ENCODE measurements at places on chromosomes 16 and 17.

DNA sequence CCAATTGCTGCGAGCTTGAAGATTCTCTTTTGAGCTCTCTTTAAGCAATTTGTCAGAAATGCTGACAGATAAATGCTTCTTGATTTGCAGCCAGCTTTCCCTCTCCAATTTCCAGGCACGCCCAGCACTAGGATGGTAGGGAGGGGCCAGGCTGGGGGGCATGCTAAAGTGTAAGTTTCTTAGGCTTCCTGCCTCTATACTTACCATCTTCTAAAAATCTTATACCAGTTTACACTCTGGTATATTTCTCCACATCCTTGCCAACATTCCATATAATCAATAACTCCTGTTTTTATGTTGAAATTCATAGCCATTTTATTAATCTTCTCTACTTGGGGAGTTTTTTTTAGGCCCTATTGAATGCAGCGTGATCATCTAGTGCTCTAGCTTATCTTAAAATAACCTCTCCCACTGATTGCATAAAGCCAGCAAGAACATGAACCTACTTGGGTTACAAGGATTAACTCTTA lies 17.5 kb downstream of the ACSF2 start:
- no peak for DNase-seq

DNA sequence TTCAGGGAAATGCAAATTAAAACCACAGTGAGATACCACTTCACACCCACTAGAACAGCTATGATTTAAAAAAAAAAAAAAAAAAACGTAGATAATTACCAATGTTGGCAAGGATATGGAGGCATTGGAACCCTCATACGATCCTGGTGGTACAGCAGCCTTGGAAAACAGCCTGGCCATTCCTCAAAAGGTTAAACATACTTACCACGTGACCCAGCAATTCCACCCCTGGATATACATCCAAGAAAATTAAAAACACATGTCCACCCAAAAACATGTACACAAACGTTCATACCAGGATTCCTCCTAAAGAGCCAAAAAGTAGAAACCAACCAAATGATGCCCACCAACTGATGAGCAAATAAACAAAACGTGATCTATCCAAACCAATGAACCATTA lies 68.1 kb downstream of the GAS7 start:
- DNase-seq = no peak

- no peak for DNase-seq
Observed at GRCh38 chr16:89048871-89049422, 44.7 kb upstream of the ACSF3 start.

DNA sequence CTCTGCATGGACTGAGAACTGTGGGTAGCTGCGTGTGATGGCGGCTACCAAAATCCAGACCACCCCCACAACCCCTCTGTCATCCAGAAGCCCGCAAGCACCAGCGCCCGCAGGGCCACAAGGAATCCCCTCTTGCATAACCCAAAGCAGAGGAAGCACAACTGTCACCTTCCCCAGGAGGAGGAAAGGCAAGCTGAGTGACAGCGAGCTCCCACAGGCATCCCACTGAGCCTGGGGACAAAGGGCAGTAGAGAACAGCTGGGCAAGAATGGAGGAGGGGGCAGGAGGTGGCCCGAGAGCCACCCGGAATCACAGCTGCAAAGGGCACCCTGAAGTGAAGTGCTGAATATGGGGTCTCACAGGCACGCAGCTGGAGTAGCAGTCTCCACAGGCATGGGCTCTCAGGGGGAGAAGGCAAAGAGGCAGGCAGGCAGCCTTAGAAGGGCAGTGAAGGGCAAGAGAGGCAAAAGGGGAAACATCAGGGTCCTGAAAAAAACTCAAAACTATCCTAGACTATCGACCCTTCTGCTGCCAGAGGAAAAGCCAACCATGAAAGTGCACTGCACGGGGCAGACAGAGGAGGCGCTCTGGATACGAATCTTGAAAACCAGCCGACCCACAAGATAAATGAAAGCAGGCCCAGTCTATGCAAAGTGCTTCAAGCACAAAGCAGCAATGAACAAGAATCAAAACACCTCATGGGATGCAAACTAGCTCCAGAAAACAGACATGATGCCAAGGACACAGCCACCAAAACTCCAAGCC lies 17.1 kb downstream of the USP36 start:
- DNase-seq = no peak

DNA sequence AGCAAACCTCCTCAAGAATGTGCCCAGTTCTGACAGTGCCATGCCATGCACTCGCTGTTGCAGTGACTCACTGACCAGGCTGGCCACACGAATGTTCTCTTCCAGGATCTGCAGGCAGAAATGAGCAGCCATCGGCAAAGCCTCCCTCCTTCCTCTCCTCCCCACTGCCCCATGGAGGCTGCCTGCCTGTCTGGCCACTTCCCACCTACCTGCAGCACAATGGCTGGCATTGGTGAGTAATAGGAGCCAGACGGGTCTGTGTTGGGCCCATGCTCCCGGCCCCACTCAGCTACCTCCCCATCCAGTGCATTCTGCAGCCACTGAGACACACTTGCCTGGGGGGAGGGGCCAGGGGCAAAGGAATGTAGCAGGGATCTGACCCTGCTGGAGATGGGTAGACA lies 2.8 kb upstream of the MATCAP1 start:
- no peak for DNase-seq

DNA sequence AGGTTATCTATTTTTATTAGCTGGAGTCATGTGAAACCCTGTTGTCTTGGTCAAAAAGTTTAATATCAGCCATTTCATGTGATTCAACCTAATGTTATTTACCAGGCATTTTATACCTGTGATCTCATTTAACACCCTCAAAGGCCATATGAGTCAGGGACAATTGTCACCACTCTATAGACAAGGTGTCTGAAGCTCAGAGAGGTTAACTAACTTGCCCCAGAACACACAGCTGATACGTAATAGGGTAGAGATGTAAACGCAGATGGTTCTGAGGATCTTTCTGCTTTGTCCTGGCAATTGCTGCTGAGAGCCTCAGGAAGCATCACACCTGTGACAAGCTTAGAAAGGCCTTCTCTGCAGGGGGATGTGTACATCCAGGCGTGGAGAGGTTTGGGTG lies 4.9 kb downstream of the CD300A start:
- no peak for DNase-seq

Measured in iPS-NIHi11 (cell line).